Fibroblast of the aortic adventitia (primary cell): ENCODE measurements at places on chromosomes 12 and 14. TPM values are rescaled to one million over a fixed set of nuclear protein-coding genes. Genes with fewer than 3 reads are reported as not detected.
A peak's percentile ranks its signal among the peaks of the same experiment; 100 is the strongest.

GRCh38 chr14:102235275-102235897, 69.6 kb downstream of the MOK start:
- peak; percentile 96 for DNase-seq

- DNase-seq = peak; percentile 87
Measured at GRCh38 chr12:56565510-56566101, 44.0 kb downstream of the RBMS2 start.

- no peak for DNase-seq
Measured at GRCh38 chr12:112961074-112961473, 17.2 kb upstream of the OAS2 start.

GRCh38 chr12:122094735-122095631, 16.4 kb downstream of the MLXIP start:
- peak; percentile 71 for DNase-seq

GRCh38 chr12:121472150-121472905, 72.4 kb downstream of the RNF34 start:
- DNase-seq = no peak

- DNase-seq = no peak
Measured at GRCh38 chr14:77087631-77088030, 10.4 kb upstream of the CIPC start.

- no peak for DNase-seq
Measured at GRCh38 chr12:26976687-26977086, 37.5 kb downstream of the TM7SF3 start.

Gene INF2
- 38.3 and 64.0 TPM in 2 replicates for total RNA-seq

Gene CRIP1
- total RNA-seq = 9.4 and 28.4 TPM in 2 replicates
